ENCODE measurements at places on chromosomes 2 and 18.
A peak's percentile ranks its signal among the peaks of the same experiment; 100 is the strongest.

- DNase-seq: no peak
These were observed 211.4 kb downstream of the CMPK2 start for GRCh38 chr2:6654279-6654678.

- DNase-seq: no peak
These were observed 33.3 kb downstream of the NEDD4L start for GRCh38 chr18:58077329-58077728.

GRCh38 chr18:48714873-48715272 lies 176.0 kb downstream of the CTIF start:
- DNase-seq: no peak

GRCh38 chr18:6057604-6058003 lies 162.3 kb upstream of the TMEM200C start:
- DNase-seq: no peak

GRCh38 chr2:207528980-207529329 lies 807 bp upstream of the CREB1 start:
- DNase-seq: peak; percentile 59

- no peak for DNase-seq
These were observed 22.1 kb downstream of the GPR39 start for GRCh38 chr2:132438691-132439090.

DNA sequence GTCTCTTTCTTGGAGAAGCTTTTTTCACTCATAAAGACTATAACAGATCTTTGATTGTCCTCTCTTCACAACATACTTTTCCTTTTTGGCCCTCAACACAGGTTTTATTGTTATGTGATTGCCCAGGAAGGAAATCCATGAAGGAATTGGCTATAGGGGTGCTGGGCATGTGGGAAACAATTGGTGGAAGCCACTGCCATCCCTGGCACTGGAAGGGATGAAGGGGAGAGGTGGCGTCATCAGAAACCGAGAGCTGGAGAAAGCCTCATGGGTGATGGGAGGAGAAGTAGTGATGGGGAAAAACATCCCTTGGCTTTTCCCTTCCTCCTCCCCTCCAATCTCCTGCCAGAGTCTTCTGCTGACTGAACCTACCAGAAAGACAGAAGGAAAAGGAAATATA lies 106.2 kb downstream of the SPOPL start:
- DNase-seq: no peak

DNA sequence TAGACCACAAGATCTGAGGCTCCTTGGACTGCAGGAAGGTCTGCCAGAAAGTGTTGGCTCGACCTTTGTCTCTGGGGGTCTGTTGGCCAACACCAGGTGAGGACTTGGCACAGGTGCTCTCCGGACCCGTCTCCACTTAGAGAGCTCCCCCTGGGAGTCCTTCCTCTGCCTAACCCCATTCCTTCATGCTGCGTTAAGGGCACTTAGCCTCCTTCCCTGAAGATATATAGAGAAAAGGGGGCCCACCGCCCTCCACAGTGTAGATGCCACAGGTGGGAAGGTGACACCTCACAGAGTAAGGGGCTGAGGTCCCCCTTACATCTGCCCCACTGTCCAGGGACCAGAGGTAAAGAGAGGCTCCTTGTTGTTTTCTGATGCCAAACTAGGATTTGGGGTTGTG lies 8.2 kb downstream of the IGFBP5 start:
- DNase-seq: no peak

DNA sequence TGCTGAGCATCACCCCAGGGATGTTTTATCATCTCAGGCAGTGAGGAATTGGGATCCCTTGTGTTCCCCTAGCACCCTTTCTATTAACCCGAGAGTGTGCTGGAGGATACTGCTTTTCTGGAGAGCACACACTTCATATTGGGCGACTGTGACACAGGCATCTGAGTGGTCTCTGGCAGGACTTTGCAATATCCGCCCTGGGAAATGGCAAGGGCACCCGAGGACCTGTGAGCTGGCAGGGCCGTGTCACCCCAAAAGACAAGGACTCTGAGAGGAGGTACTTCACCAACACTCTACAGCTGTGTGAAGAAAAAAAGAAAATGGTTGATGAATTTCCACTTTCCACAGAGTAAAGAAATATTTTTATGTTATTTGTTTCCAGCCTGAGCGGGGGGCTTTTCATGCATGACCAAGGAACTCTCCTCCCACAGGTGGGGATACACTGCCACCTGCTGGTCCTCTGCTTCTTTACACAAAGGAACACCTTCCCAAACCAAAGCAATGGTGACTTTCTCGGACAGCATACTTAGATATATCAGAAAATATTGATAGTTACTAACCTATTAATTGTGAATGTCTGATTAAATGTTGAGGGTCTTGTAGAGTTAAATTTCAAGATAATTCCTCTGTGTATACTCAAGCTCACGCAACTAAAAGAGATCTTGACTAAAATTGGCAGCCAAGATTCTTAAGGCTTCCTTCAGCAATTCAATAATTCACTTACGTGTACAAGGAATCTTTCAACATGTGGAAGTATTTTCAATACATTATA lies 45.9 kb upstream of the REG3G start:
- no peak for DNase-seq

DNA sequence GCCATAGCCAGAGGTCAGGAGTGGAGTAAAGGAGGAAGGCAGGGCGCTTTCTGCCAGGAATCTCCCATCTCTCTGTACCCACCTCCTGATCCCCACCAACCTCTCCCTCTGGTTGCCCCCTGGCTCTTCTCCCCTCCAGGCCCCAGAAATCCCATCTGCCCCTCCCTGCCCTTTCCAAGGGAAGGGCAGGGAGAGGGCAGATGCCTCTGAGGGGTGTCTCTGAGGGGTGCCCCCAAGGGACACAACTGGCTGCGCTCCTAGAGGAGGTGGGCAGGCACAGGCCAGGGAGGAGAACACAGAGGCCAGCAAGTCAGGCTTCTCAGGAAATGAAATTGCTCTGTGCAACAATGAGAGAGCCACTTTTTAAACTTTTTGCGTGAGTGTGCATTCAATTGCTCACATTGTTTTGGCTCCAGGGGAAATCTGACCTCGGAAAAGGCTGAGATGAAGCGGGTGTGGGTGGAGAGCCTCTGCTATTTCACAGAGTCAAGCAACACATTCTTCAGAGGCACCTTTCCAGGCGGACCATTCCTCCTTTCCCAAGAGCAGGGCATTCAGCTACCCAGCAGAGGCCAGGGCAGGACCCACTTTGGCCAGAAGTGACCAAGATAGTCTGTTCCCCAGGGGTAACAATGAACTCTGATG lies 125.5 kb downstream of the SMAD7 start:
- DNase-seq: no peak

GRCh38 chr18:57278933-57279332 lies 73.4 kb upstream of the ST8SIA3 start:
- no peak for DNase-seq

- no peak for DNase-seq
These were observed 163.5 kb downstream of the MTCL1 start for GRCh38 chr18:8868779-8869415.

DNA sequence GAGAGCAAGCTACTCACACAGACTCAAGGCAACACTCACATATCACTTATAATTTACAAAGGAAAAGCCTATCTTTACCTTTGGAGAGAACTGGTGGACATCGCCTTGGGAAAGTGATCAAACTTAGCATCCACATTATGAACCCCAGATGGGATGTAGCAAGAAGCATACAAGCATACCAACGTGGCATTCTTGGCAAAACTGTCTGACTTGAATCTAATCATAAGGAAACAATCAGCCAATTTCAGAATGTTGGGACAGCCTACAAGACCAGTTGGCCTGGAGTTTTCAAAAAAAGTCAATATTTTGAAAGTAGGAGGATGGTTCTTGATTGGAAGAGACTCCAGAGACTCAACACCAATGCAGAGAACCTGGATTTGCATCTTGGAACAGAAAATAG lies 79.1 kb upstream of the PMAIP1 start:
- DNase-seq: no peak

DNA sequence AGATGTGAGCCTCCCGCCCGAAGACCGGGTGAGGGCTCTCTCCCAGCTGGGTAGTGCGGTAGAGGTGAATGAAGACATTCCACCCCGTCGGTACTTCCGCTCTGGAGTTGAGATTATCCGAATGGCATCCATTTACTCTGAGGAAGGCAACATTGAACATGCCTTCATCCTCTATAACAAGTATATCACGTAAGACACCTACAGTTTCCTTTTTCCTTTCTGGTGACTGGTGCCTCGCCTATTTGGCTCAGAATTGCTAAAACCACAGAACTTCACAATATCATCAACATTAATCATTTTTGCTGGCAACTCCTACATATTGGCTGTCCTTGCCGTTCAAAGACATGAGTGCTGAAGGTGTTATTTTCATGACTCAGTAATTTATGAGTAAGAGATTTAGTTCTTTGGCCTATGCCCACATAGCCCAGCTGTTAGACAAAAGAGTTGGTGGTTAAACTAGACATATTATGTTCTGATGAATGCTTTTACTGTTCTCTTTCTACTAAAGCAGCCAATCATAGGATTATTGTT lies 2.2 kb downstream of the STAMBP start:
- peak; percentile 37 for DNase-seq

- no peak for DNase-seq
These were observed 48.0 kb downstream of the MGAT5 start for GRCh38 chr2:134301928-134302260.

GRCh38 chr2:148645539-148646230 lies 1.1 kb downstream of the EPC2 start:
- DNase-seq: peak; percentile 50

DNA sequence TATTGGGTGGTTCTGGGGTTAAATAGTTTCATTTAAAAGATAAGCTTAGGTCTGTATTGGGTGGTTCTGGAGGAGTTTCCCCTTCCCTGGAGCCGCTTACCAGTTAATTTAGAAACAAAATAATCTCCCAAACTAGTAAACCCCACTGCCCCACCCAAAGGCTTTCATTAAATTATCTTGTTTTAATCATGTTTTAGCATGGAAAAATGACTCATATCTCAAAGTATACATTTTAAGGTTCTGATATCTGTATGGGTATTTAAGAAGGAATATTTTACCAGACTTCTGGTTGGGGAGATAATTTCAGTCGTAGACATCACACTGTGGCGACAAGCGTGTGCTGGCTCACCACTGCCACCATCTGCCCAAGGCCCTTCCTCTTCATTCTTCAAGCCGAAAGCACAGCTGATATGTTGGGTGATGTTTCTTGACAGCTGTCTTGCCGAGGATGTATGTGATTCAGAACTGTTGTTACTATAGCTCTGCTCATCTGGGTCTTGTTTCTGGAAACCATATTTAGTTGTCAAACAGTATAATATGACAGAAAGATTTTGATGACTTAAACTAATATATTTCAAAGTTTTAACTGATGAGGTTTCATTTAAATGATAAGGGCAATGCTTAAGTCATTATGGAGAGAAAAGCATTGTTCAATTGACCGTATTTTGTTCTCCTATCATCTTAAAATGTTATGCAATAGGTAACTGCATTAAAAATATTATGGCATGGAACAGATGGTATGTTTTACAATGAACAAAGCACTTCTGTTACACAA lies 5.1 kb downstream of the FIGLA start:
- DNase-seq: no peak

GRCh38 chr2:43556256-43556655 lies 39.6 kb downstream of the THADA start:
- no peak for DNase-seq

DNA sequence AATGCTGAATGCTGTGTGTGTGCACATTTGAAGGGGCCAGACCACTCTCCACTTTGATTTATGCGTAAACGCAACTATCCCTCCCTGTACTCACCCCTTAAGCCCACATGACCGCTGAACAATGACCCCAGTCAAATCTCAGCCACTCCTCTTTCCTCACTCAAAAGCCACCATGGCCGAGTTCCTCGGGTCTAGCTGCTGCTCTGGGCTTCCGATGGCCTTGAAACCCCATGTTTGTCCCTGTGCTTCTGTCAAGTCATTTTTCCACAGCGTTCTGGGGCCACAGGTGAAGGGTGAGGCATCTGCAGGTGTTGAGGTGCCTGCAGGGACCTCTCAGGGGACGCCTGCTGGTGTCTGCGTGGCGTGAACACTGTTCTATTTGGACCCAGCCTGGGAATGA lies 74.3 kb upstream of the TMEM18 start:
- DNase-seq: no peak

DNA sequence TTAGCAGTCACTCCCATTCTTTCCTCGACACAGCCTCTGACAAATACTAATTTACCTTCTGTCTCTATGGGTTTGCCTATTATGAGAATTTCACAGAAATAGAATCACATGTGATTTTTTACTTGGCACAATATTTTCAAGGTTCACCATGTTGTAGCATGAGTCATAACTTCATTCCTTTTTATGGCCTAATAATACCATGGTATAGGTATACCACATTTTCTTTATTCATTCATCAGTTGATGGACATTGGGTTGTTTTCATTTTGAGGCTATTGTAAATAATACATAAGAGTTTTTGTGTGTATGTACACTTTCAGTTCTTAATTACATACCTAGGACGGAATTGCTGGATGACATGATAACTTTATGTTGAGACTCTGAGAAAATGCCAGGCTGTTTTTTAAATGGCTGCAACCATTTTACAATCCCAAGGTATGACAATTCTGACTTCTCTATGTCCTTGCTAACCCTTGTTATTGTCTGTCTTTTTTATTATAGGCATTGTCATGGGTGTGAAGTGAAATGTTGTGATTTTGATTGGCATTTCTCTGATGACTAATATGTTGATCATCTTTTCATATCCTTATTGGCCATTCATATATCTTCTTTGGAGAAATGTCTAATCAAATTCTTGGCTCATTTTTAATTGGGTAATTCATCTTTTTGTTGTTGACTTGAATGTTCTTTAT lies 87.9 kb downstream of the IRS1 start:
- DNase-seq: no peak

DNA sequence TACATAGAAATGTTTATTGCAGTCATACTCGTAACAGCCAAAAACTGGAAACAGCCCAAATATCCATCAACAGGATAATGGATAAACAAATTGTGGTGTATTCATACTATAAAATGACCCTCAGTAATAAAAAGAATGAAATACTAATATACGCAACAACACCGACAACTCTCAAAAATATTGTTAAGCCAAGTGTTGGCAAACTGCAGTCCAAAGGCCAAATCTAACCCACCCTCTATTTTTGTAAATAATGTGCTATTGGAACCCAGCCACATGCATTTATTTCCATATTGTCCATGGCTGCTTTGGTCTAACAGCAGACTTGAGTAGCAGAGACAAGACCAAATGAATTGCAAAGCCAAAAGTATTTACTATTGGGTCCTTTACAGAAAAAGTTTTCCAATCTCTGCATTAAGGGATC lies 151.0 kb downstream of the MREG start:
- no peak for DNase-seq

- no peak for DNase-seq
These were observed 242.5 kb downstream of the ZNF521 start for GRCh38 chr18:25109484-25109883.

GRCh38 chr18:52531836-52532235 lies 191.8 kb downstream of the DCC start:
- DNase-seq: no peak

- peak; percentile 22 for DNase-seq
These were observed 36.4 kb downstream of the EMILIN2 start for GRCh38 chr18:2883076-2883735.

GRCh38 chr2:20064841-20065240 lies 13.4 kb upstream of the LAPTM4A start:
- DNase-seq: no peak

DNA sequence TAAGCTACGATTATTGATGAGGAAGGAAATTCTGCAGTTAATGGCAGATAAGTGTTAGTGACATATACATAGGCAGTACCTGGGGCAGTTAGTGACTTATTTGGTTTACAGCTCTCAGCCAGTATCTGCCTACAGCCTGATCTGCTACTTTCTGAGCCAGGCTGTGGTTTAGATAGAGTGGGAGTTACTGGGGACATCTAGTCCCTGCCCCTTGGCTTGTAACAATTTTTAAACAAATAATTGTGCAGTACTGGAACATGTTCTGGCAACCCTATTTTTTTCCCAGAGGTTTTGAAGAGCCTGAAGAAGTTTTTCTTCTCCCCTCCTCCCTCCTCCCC lies 2.3 kb downstream of the KIF5C start:
- DNase-seq: no peak

All from stimulated activated naive CD4-positive, alpha-beta T cell treated with Interleukin-2 at 50 U/mL for 16 hours (primary cell).